ENCODE measurements at places on chromosomes 2 and 18. TPM values are rescaled to one million over a fixed set of nuclear protein-coding genes. Genes with fewer than 3 reads are reported as not detected.

Gene FASTKD2
- total RNA-seq = 34.6 TPM

Gene FRZB
- total RNA-seq = under 0.01 TPM

Gene PSMA8
- not detected for total RNA-seq

Gene GPR155
- 9.2 TPM for total RNA-seq

Gene FSHR
- not detected for total RNA-seq

Gene TNFRSF11A
- total RNA-seq = not detected

Gene MEIS1
- 55.5 TPM for total RNA-seq

Gene AGXT
- not detected for total RNA-seq

Gene RAB6D
- total RNA-seq = not detected

Gene IL37
- total RNA-seq = not detected

Gene SRD5A2
- not detected for total RNA-seq

Gene CAPN14
- under 0.01 TPM for total RNA-seq

Gene NMS
- total RNA-seq = not detected

Gene MC2R
- total RNA-seq = not detected

Gene VWA3B
- total RNA-seq = not detected

Gene KCTD1
- total RNA-seq = 15.0 TPM

Gene SP140
- total RNA-seq = 1.2 TPM

Gene LRATD1
- total RNA-seq = 3.5 TPM

Gene RSAD2
- not detected for total RNA-seq

Gene TLX2
- not detected for total RNA-seq

Gene SLC4A5
- not detected for total RNA-seq

Gene CCDC138
- 2.9 TPM for total RNA-seq

Gene SH3BP4
- total RNA-seq = 51.2 TPM

Gene GCG
- total RNA-seq = not detected

Gene DNER
- 3.2 TPM for total RNA-seq

Gene PROKR1
- total RNA-seq = not detected

Gene GLB1L
- total RNA-seq = 25.1 TPM

Gene EFHD1
- total RNA-seq = not detected

Gene CD28
- not detected for total RNA-seq

Gene ZSWIM2
- total RNA-seq = not detected

Gene CNTNAP5
- not detected for total RNA-seq

Gene IFIH1
- 5.7 TPM for total RNA-seq

Gene MBD2
- 18.1 TPM for total RNA-seq

Gene LYG2
- total RNA-seq = not detected

Gene HNMT
- total RNA-seq = 98.5 TPM

Gene COX5B
- 286 TPM for total RNA-seq

Gene CLEC4F
- total RNA-seq = not detected

Gene NXPH2
- total RNA-seq = not detected

Gene GREB1
- total RNA-seq = 0.18 TPM

Gene ALLC
- total RNA-seq = not detected

Gene AQP4
- not detected for total RNA-seq

All from myometrial cell (primary cell).